Thyroid gland (tissue), 4 donors: ENCODE measurements at places on chromosomes 7 and 10. TPM values are rescaled to one million over a fixed set of nuclear protein-coding genes. Genes with fewer than 3 reads are reported as not detected.

The CUL1 gene
- total RNA-seq: 53.4 TPM

The NXPH1 gene
- total RNA-seq: not detected

- no peak for DNase-seq
Observed at GRCh38 chr7:158067219-158067930, 520.2 kb downstream of the PTPRN2 start.

DNA sequence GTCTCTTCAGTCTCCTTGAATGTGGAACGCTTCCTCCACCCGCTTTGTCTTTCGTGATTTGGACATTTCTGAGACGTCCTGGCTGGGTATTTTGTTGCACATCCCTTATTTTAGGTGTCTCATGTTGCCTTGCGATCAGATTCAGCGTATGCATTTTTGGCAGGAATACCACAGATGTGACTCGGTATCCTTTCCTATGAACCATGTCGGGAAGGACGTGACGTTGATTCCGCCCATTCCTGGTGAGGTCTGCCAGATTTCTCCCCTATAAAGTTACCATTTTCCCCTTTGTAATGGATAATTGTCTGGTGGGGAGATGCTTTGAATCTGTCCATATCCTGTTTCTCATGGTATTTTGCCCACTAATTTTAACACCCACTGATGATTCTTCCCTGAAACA, 49.6 kb downstream of the RBM17 start:
- no peak for DNase-seq

The LRRC18 gene
- total RNA-seq: not detected

GRCh38 chr10:34292194-34292565, 522.9 kb downstream of the PARD3 start:
- no peak for DNase-seq

The CCDC6 gene
- 59.3 TPM for total RNA-seq

DNA sequence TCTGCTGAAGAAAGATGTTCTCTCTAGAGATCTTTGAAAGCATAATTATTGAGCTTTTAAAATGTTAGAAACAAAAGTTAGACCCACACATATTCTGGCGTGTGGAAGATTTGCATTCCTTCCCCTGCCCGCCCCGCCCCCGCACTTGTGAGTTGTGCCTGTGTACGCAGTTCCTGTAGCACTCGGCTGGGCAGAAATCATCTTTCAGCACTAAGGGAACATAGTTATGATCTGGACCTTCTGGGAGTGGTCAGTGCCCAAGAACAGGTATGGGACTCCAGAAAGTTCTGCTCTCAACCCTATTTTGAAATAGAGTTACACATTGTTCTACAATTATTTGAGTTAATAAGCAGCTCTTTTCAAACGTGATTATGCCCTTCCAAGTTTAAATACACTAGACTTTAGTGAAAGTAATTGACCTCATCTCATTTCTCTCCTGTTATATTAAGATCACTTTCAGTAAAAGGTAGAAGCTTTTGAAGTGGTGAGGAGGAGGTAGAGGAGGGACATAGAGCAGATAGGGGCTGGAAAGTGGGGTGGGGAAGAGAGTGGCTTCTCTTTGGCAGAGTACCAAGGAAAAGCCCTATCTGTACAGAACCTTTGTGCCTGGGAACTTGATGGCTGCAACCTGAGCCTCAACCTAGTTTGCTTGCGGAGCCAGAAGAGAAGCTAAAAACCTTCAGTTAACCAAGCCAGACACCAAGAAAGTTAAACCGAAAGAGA, 5.7 kb downstream of the BLVRA start:
- DNase-seq: peak; percentile 61

The PLA2G12B gene
- total RNA-seq: not detected

The ZNF467 gene
- 16.5 TPM for total RNA-seq

The EIF3A gene
- total RNA-seq: 113 TPM

The HOXA10 gene
- total RNA-seq: not detected

DNA sequence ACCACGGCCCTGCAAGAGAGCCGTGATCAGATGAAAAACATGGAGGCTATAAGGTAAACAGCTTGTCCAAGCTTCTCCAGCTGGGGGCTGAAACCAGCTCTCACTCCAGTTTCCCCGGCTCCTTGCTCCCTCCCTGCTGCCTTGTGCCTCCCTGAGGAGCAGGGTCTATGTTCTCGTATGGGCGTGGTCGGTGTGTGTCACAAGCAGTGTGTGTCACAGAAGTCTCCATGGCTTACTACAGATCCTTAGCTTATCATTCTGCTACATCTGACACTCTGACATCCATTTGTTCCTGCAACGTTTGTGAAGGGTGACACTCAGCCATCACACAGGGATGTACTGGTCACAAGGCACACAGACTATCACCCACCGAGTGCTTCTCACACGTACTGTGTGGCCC, 54.6 kb downstream of the CSGALNACT2 start:
- DNase-seq: no peak

GRCh38 chr10:88091490-88092061, 228.2 kb downstream of the PTEN start:
- no peak for DNase-seq

DNA sequence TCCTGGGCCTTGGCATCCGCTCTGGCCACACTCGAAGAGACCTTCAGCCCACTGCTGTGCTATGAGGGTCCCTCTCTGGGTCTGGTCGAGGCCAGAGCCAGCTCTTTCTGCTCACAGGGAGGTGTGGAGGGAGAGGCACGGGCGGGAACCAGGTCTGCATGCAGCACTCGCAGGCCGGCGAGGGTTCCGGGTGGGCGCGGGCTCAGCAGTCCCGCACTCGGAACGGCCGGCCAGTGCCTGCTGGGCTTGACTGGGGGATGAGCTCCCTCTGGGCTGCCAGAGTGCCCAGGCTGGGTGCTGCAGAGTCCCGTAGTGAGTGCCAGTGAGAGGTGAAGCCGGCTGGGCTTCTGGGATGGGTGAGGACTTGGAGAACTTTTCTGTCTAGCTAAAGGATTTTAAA, 882.7 kb downstream of the XPNPEP1 start:
- no peak for DNase-seq

GRCh38 chr10:109647627-109648026, 275.7 kb downstream of the XPNPEP1 start:
- no peak for DNase-seq

GRCh38 chr7:84256571-84256971, 62.0 kb upstream of the SEMA3A start:
- no peak for DNase-seq
